ENCODE measurements at places on chromosomes 7 and 10. TPM values are rescaled to one million over a fixed set of nuclear protein-coding genes. Genes with fewer than 3 reads are reported as not detected.
A peak's percentile ranks its signal among the peaks of the same experiment; 100 is the strongest.

GRCh38 chr10:117500456-117500855 is 42.1 kb upstream of the EMX2 start:
- no peak for DNase-seq

DNA sequence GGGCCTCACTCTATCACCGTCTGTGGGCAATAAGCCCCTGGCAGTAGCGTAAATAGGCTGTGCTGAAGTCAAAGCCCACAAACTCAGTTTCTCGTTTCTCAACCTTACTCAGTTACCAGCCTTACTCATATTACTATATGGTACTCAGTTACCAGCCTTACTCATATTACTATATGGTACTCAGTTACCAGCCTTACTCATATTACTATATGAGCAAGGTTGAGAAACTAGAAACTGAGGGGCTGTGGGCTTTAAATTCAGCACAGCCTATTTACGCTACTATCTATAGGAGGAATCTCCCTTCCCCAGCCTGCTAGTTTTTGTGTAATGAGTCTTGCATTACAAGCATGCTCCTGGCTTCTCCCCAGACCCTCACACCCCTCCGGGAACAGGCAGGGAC is 35.4 kb downstream of the CCDC3 start:
- DNase-seq, result no peak

DNA sequence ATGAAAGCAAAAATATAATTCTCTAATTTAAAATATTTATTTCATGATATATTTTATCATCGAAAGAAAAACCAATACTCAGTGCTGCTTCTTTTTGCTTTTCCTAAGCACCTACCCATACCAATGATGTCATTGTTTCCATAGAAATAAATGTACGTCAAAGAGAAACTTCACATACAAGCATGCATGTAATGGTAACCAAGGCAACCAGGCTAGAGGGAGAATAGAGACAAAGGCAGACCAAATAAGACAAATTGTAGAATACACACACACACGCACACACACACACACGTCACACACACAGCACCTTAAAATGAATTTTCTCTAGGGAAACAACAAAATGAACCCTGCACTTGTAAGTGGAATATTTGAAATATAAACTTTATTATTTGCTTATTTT is 75.5 kb downstream of the MACC1 start:
- no peak for DNase-seq

DNA sequence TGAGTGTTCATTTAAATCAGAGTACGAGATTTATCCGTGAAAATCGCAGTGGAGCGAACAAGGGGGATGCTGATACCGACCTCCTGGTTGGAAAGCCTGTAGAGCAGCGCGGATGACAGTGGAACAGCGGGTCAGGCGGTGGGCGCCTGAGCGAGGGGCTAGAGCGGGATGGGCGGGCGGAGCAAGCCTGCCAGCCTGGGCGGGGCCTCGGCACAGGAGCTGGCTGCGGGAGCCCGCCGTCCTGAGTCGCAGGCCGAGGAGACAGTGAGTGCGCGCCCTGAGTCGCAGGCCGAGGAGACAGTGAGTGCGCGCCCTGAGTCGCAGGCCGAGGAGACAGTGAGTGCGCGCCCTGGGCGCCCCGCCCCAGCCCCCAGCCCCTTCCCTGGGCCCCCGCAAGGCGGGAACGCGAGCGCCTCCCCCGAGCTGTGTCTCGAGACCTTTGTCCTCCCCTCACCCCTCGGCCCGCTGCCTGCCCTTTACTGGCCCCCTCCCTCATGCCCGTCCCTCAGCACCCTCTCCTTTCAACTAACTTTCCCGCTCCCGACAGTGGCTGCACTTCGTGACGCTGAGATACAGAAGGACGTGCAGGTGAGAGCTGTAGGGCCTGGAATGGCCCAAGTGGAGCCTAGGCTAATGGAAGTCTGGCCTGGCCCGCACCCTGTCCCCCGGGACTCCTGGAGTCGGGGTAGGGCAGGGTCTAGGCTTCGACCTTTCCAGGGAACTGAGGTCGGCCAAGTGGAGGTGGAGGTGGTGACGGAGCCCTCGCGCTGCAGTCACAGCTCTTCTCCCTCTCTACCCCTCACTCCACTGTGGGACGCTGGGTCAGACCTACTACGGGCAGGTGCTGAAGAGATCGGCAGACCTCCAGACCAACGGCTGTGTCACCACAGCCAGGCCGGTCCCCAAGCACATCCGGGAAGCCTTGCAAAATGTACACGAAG is at the start of gene AS3MT:
Gene AS3MT, plus strand, starts transcription at position 213 of the 941 bp plus-strand sequence. Its CDS starts 123 bp downstream, at position 336.
- DNase-seq, result peak; percentile 75

DNA sequence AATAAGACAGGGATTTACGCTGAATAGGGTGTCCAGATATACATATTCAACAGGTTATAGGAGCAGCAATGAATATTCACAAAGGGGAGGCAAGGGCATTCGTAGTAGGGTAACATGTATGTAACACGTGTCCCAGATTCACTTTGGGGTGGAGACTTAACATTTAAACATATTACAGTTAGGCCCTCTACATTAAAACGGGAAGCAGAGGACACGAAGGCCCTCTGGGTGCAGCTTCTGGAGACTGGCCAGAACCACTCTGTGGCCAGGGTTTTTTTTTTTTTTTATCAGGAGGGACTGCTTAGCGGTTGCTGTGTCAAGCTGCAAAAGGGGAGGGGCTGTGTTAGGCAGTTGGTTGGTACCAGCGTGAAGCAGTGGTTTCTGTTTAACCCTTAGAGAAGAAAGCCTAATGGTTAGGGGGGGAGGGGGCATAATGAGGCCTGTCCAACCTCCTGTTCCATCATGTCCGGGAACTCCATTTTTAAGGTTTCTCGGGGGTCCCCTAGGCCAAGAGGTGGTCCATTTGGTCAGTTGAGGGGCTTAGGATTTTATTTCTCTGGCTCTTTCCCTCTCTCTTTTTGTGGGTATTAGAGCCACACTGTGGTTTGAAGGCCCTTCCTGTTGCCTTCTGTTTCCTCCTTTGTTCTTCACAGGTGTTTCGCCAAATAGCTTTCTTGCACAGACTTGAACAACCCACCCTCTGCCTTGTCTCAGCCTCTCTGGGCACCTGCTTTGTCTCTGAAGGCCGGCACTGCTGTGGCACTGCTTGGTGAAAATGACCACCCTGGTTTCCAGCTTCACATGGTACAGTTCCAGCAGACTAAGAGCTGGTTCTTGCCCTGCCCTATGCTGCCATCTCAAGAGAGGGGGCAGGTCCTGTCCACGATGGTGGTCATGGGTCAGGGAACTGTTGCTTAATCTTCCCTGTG is 26.4 kb downstream of the PRF1 start:
- no peak for DNase-seq

GRCh38 chr7:111666260-111666659 is 104.0 kb upstream of the IMMP2L start:
- DNase-seq, result no peak

DNA sequence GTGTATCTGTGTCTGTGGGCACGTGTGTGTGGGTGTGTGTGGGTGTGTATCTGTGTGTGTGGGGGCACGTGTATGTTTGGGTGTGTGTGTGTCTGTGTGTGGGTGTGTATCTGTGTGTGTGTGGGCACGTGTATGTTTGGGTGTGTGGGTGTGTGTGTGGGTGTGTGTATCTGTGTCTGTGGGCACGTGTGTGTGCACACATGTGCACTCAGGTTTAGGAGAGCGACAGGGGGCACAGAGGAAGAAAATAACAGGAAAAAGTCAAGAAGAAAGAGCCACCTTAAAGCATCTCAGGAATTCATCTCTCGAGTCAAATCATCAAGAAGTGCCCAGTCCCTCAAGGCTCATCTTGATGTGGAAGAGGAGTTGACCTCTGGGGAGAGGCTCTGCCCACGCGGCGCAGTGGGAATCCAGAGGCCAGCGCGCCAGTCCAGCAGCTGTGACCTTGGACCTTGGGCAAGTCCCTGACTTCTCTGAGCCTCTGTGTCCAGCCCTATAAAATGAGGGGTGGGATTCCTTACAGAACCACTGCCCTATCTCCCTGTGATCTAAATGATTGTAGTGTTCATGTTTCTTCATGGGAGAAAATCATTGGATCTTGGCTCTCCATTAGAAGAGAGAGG is 147.8 kb downstream of the RGS10 start:
- no peak for DNase-seq

DNA sequence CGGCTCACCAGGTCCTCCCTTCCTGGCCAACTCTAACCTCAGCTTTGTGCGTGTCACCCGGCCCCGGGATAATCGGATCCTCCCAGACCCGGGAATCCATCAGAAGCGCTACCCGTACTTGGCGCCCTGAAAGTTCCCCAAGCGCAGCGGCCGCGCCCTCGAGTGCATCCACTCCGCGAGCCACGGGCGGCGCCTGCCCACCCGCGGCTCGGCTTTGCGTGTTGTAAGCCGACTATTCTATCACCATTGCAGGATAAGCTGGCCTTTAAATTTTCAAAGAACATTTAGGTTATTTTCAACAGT is 35.7 kb upstream of the EBLN1 start:
- no peak for DNase-seq

GRCh38 chr10:88091490-88092061 is 228.2 kb downstream of the PTEN start:
- DNase-seq, result no peak

DNA sequence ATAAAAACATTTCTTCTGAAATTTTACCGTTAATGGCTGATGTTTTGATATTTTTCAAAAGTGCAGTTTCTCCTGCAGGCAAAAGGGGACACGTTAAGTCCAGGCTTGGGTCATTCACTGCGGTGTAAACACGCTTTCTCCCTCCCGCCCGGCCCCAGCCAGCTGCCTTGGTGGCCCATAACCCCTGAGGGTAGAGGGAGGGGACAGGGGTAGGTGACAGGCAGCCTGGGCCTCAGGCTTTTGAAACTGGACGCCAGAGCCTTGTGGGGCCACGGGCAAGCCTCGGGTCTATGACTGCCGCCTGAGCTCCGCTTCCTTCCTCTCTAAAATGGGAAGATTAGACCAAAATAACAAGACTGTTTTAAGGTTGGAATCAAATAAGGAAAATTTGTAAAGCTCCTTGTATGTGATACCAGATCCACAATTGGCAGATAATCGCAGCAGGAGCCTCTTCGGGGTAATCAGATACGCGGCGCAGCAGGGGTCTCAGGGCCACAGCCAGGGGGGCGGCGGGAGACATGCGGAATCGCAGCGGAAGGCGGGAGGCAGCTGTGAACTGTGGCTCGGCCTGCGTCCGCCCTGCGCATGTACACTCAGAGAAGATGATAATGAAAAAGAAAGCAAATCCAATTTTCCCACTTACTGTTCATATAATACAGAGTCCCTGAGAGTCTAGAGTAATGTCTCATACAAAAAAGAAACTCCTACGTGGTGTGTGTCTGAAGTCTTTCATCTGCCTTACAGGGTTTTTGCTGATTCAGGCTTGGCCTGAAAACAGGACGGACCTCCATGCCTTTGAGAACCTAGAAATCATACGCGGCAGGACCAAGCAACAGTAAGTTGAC is 138.3 kb downstream of the EGFR start:
- DNase-seq, result no peak

DNA sequence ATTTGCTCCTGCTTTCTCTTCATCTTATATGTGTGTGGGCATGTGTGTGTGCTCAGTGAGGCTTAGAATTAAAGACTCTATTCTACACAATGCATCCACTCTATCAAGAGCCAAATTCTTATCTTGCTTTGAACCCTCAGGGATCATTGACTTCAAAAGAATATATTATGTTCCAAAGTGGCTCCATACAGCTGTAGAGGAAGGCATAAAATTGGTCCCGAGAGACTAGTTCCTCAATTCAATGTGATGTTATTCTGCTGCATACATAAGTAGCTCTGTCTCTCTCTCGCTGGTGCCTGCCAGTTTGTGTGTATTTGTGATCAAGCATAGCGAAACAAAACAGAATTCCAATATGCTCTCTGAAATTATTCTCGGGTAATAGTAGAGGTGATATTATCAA is 997.9 kb upstream of the POT1 start:
- DNase-seq, result no peak

DNA sequence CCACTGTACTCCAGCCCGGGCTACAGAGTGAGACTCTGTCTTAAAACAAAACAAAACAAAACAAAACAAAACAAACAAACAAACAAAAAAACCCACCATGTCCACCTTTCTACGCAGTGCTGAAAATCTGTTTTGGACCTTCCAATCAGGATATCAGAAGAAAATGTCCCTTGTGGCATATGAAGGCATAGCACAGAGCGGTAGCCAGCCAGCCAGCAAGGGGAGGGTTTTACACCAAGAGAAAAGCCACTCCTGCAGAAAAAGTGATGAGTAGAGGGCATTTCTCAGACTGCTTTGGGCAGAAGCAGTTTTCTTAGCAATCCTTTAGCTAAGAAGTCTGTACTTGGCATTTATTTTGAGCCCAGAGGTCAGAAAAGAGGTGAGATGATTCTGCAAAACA is 612.2 kb downstream of the TYW1 start:
- no peak for DNase-seq

DNA sequence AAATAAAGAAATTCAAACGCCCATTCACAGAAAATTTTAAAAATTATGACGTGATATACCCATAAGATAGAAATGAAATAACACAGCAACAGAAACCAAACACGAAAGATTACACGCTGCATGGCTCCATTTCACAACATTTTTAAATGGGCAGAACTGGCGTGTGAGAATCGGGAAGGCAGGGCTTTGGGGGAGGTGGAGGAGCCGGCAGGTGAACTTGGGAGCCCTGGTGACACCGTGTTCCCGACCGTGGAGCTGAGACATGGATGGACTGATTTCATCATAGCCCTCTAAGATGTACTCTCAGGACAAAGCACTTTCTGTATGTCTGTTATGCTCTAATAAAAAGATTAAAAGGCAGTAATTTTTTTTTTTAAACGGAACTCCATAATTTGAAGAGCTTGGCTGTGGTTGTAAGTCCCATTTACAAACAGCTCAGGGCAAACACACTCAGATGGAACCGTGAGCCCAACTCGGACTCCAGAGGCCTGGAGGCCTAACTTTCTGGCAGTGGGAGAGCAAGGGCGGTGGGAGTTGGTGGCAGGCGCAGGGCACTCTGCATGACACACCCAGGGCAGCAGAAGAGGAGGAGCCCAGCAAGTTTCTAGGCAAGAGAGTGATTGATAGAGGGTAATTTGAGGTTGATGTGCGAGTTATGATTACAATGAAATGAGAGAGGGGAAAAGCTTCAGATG is 203.4 kb downstream of the MAD1L1 start:
- DNase-seq, result peak; percentile 10

- no peak for DNase-seq
Measured at GRCh38 chr7:125547505-125547904, 617.9 kb upstream of the POT1 start.

- DNase-seq, result no peak
Measured at GRCh38 chr10:130361351-130362105, 225.3 kb downstream of the GLRX3 start.

- no peak for DNase-seq
Measured at GRCh38 chr10:122467701-122468100, 6.3 kb downstream of the HTRA1 start.

GRCh38 chr10:102245932-102246251 is 560 bp downstream of the GBF1 start:
- no peak for DNase-seq

GRCh38 chr10:128928231-128928836 is 538.7 kb upstream of the MGMT start:
- no peak for DNase-seq

GRCh38 chr7:128299109-128299607 is 44.5 kb downstream of the RBM28 start:
- no peak for DNase-seq

Gene TMEM213
- not detected for total RNA-seq

Gene MYH16
- total RNA-seq, result not detected

Gene GSDME
- total RNA-seq, result 9.8 TPM

Gene PAX4
- not detected for total RNA-seq

Gene TMEM176A
- 3.6 TPM for total RNA-seq

Gene FXYD4
- not detected for total RNA-seq

Gene AKR1D1
- not detected for total RNA-seq

Gene TLX1
- not detected for total RNA-seq

Gene MORN4
- total RNA-seq, result 16.4 TPM

Gene ACTL6B
- total RNA-seq, result not detected

Data from mesothelial cell of epicardium (in vitro differentiated cells).